ENCODE measurements at places on chromosomes 6 and 20.

DNA sequence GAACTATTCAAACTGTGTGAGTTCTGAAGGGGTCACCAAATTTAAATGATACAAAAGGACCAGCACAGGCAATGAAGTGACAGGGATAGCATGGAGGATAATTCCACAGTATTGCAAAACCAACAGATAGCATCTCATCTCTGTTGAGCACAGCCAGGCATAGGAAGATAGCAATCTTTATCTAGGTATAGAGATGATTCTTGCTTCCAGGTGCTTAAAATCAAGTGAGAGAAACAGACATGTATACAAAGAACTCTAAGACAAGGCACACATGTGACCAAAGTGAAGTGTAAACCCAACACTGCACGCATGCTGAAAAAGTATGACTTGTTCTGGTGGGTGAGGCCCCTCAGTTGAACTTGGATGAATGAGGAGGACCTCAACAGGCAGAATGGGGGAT is 48.4 kb upstream of the ARMC2 start:
- no peak for DNase-seq

DNA sequence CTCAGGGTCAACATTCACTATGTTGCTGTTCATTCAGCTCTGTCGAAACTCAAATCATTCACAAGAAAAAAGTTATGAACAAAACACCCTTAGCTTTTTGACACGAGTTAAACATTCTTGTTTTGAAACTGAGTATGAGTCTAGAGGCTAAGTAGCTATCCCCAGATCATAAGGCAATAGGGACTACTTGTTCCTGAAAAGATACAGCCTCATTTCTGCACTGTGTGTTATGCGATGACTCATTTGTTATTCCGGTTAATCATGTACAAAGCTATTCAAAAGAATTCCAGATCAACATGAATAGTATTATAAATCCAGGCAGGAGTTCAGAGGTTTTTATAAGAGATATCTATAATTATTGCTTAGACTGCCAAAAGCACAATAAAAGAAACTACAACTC is 908.0 kb downstream of the QKI start:
- no peak for DNase-seq

- no peak for DNase-seq
Observed at GRCh38 chr6:150899231-150899630, 33.7 kb downstream of the MTHFD1L start.

DNA sequence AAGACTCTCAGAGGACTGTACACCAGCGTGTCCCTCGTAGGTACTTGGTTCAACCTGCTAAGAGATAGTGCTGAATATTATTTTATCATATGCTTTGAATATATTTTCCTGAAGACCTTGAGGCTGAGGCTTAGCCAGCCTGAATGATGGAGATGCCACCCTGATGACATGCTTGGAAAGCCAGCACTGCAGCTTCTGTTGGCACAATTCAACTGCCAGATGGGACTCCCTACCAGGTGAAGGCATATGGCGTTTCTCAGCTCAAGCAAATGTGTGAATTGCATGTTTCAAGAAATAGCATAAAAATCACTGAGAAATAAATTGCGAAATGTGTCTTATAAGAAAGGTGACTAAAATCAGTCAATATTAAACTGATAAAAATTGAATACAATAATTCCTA is 228.1 kb upstream of the CST7 start:
- DNase-seq: no peak

DNA sequence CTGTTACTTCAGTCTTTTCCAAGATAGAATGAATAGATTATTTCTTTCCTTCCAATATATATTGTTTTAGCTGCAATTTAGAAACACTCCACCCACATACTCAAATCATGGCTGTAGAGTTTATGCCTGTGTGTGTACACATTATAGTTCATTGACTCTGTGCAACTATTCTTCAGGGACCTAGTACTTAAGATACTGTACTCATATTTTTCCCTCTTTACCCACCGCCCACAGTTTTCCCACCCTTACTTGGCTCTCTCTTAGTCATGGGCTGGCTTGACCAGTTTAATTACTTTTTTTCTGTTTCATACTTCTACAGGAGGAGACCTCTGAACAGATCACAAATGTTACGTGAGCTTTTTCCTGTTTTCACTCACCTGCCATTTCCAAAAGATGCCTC is 30.4 kb downstream of the C6orf89 start:
- no peak for DNase-seq

GRCh38 chr6:81088145-81088544 is 664.3 kb downstream of the TENT5A start:
- DNase-seq: no peak
